ENCODE measurements at places on chromosomes 4 and X.
A peak's percentile ranks its signal among the peaks of the same experiment; 100 is the strongest.

DNA sequence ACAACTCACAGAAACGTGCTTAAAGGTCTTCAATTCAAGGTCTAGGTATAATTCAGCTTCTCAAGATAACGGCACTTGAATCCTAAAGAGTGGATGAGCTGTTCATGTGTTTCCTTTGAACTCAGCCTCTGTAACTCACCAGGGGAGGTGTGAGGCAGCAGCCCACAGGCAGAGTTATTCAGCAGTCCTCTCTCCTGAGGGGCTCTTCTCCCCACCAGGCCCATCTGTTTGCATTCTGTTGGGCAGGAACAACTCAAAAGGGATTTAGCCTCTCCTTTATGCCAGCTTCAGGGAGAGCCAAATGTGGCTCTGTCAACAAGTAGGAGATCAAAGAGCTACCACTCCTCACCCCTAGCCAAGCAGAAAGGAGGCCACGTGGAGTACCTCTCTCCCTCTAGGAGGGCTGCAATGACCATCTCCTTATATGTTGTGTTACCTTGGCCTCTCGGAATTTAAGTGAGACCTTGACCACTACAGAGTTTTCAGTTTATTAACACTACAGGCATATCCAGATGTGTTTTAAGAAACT, 151.2 kb downstream of the SPATA18 start:
- no peak for DNase-seq

- DNase-seq = peak; percentile 89
Observed at GRCh38 chr4:1870578-1871443, at the start of gene NSD2. Gene NSD2 (plus strand): TSS chr4:1871393. CDS start chr4:1900655, 29,262 bp downstream.

- no peak for DNase-seq
Observed at GRCh38 chr4:57114973-57115372, 4.8 kb upstream of the IGFBP7 start.

- no peak for DNase-seq
Observed at GRCh38 chr4:168796362-168797106, 213.5 kb downstream of the CBR4 start.

GRCh38 chr4:62328526-62328925, 1128.4 kb downstream of the ADGRL3 start:
- DNase-seq = no peak

DNA sequence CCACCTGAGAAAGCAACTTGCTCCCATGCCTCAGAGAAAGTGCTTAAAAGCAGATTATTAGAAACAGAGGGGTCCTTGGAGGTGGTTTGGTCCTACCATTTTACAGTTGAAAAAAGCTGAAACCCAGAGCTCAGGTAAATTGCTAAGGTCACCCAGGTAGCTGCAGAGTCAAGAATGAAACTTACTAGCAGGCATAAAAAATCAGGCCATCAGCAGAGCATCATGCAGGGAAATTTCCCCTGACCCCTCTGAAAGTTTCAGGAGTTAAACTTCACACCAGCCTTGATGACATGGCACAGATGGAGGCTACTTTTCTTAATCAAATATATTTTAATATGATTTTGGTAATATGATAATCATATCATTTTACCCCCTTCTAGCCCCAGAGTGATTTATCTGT, 70.3 kb downstream of the IRF2 start:
- no peak for DNase-seq

GRCh38 chrX:118974908-118975671, 672 bp downstream of the LONRF3 start:
- DNase-seq = peak; percentile 29

- DNase-seq = no peak
Observed at GRCh38 chr4:86595426-86595805, 1.3 kb downstream of the PTPN13 start.

Data from CD4-positive, alpha-beta T cell treated with Interleukin-15 for 4 hours (primary cell).